ENCODE measurements at places on chromosomes 7 and 10.

DNA sequence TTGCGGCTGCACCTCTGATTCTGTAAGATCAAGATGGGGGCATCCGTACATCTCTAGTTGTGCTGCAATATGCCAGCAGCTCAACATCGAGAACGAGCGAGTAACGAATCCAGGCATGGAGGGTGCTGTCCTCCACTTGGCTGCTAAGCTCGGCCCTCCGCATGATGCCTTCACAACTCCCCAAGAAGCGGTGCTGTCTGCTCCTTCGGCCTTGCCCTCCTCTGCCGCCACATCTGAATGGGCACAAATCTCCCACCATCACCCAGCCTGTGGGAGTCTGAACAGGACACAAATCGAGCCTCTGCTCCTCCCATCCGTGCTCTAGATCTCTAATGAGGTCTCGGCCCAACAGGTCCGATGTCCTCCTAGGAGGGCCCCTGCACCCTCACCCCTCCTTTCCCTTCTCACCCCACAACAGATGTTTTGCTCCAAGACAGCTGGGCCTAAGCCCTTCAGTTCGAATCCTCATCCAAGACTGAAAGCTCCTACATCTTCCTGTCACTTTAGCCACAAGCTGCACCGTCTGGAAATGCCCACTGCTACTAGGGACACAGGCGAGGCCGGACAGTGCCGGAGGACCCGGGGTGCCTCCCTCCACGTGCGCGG is 86.7 kb downstream of the ZNF33B start:
- DNase-seq: no peak

GRCh38 chr10:29709484-29710002 is 74.8 kb upstream of the SVIL start:
- no peak for DNase-seq

- no peak for DNase-seq
Observed at GRCh38 chr10:36441557-36441956, 683.8 kb upstream of the ANKRD30A start.

- DNase-seq: no peak
Observed at GRCh38 chr10:9824631-9825071, 1193.0 kb upstream of the CELF2 start.

DNA sequence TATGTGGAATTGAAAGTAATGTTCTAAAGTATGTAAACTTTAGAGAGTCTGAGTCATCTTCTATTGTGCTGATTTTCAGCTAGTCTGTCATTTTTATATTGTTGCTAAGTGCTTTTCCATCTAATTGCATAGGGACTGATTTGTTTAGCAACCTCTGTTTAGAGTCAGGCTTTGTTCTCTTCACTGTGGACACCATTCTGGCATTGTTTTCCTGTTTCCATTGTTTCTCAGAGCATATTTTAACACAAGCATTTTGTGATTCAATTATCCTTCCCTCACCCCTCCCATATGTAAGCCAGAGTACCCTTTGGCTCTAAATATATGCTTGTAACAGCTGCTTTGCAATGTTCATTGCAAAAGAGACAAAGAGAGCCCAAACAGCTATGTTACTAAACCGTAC is 748.4 kb upstream of the PHF14 start:
- no peak for DNase-seq

DNA sequence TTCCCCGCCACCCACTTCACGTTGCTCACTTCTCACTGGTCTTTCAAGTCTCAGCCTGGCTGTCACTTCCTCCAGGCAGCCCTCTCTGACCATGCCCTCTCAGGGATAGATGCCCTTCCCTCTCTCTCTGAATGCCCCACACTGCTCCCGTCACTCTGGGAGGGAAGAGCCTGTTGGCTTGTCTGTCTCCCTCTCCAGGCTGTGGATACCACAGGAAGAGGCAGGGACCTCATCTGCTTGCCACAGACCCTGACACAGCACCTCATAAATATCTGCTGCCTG is 93.1 kb downstream of the OAT start:
- no peak for DNase-seq

GRCh38 chr7:13240349-13240748 is 552.9 kb downstream of the ARL4A start:
- DNase-seq: no peak

- no peak for DNase-seq
Observed at GRCh38 chr10:14860791-14861190, 17.9 kb upstream of the SUV39H2 start.

DNA sequence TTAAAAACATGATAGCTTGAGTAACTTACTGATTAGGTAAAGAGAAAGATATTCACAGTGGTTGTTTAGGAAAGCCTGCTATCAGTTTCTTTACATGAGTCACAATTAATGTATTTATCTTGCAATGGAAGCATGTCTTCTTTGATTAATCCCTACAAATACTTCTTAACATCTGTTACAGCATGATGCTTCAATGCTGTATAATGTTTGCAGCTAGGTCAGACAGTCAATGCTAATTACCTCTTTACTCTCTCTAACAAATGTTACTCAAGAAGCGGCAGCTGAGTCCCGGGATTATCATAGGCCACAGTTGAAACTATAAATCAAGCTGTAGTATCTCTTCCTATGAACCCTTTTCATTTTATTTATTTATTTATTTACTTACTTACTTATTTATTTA is 33.2 kb downstream of the ACBD5 start:
- DNase-seq: no peak

GRCh38 chr7:23247603-23248335 is 1.2 kb downstream of the GPNMB start:
- DNase-seq: no peak

GRCh38 chr10:11272915-11273389 is 255.3 kb downstream of the CELF2 start:
- no peak for DNase-seq

DNA sequence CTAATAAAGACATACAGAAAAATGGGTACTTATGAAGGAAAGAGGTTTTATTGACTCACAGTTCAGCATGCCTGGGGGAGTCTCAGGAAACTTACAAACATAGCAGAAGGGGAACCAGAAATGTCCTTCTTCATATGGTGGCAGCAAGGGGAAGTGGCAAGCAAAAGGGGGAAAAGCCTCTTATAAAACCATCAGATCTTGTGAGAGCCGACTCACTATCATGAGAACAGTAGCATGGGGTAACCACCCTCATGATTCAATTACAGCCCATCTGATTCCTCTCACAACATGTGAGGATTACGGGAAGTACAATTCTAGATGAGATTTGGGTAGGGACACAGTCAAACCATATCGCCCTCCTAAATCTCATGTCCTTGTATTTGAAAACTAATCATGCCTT is 1305.4 kb upstream of the SORCS1 start:
- no peak for DNase-seq

GRCh38 chr7:1325646-1326510 is 93.2 kb downstream of the UNCX start:
- no peak for DNase-seq

DNA sequence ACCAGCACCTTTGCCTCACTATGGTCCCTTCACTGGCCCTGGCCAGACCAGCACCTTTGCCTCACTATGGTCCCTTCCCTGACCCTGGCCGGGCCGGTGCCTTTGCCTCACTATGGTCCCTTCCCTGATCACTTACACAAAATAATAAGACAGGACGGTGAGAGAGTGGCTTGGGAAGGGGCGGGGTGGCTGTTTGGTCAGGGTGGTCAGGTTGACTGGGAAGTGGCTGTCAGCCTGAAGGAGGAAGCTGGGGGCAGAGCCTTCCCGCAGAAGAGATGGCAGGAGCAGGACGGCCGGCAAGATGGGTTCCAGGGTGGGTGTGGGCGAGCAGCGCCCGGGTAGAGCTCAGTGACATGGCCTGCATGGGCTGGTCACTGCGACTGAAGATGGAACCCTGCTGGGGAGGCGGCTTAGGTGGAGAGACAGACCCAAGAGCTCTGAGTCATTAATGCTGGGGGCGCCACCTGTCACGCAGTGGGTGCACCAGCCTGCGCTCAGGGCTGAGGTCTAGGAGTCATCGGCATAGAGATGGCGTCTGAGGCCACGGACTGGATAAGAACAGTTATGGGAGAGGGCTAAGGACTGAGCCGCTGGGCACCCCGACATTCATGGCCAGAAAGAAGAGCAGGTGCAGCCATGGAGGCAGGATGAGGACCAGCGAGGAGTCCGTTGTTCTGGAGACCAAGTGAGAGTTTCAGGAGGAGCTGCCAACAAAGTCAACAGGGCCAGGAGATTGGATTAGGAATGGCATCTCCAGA is 91.8 kb downstream of the CHST15 start:
- DNase-seq: peak; percentile 13

DNA sequence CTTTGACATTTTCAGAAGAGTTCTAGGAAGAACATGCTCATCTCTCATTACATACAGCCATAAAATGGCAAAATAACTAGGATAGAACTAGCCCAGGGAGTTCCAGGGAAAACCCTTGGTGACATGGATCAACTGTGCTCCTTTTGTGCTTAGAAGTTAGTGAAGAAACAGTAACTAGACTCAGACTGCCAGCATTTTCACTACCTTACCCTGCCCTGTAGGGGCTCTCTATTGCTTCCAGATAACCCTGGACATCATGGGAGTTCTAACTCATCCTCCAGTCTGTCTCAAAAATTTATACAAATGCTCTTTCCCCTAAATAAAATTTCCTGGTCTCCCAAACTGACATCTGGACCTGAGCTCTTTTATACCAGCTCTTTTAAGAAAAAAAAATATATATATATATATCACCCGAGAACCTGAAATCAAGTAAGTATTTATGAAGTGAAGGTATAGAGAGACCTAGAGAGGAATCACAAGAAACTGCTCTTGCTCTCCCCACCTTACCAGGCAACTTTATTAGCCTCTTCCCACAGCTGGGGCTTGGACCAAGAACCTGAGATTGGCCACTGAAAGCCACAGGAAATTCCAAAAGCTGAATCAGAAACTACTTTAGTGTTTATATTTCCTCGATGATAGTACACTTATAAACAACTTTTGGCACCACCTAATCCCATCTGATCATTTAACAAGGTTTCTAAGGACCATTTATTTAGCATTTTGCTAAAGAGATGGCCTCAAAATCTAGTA is 101.4 kb downstream of the RELN start:
- DNase-seq: no peak

DNA sequence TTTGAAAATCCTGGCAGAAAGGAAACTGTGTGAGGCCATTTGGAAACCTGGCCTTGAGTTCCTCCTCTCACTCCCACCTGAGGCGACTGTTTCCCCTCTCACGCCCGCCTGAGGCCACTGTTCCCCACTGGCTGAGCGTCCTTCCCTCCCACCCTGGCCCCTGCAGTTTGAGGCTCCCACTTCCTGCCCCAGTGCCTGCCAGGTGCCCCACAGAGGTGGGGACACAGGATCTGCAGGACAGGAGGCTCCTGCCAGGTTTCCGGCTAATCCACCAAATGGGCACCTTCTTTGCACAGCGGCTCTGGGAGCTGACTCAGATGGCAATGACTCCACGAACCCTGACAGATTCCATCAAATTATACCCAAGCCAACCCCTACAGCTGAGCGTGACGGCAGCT is 24.3 kb upstream of the LARP4B start:
- no peak for DNase-seq

DNA sequence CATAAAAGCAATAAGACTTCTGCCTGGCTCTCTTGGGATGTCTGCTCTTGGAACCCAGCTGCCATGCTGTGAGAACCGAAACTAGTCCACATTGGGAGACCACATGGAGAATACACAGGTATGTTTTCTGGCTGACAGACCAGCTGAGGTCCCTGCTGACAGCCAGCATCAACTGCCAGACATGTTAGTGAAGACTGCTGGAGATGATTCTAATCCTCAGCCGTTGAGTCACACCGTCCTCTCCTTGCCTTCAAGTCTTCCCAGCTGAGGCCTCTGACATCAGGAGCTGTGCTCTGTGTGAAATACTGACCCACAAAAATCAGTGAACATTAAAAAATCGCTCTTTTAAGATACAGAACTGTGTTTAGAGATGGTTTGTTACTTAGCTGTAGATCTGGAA is 36.9 kb upstream of the AGR2 start:
- no peak for DNase-seq

DNA sequence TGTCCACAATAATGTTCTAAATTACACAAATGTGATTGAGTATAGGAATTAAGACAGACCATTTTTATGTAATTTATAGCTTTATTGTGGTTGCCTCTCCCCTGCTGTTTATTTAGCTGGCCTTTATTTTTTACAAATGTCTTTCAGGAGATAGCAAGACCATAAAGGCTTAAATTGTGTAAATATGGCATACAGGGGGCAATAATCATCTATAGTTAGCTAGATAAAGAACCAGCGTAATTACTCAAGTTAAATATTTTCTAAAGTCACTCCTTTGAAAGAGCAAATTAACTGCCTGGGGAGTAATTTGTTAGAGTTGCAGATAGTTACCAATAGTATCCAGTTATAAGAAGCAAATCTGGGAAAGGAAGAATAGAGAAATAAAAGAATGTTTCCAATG is at the start of gene MALRD1:
Gene MALRD1 (plus strand): TSS at position 313 of the 400 bp plus-strand sequence. CDS start 138 bp downstream, outside the sequence.
- no peak for DNase-seq

DNA sequence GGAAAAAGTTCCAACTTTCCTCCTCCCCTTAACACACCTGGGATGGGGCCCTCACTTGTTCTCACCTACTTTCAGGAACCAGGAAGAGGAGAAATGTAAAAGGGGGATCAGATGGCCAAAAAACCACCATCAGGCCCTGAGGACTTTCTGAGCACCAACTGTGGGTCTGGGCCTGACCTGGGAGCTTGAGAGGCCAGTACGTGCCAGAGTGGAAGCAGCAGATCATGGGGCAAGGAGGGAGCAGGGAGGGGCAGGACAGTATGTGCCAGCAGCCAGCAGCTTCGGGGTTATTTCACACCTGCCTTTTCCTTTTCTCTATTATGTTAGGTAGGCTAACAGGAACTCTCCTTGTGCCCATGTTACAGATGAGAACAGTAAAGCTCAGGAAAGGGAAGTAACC is 118.8 kb upstream of the UNC5B start:
- peak; percentile 6 for DNase-seq

- no peak for DNase-seq
Observed at GRCh38 chr10:124557648-124558338, 96.2 kb downstream of the LHPP start.

DNA sequence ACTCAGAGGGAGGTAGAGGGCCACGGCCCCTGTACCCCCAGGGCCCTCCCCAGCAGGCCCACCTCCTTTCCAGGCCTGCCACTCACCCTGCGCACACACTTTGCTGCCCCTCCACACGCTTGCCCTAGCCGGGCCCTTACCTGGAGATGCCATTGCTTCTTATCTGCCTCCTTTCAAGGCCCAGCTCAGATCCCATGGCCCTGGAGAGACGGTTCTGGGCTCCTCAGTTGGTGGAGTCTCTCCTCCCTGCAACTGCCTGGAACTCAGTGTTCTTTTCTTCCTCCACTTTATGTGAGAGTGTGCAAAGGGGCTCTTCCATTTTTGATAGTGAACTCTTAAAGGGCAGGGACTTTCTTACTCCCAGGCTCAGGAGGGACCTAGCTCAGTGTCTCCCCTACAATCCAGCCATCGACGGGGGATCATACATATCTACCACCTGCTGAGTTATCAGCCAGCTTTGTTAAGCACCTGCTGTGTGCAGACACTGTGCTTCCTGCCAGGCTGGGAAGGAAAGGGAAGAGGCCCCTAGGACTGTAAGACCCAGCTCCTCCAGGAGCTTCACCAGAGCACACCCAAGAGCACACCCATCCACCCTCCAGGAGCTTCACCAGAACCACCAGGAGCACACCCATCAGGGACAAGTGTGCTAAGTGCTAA is 89.3 kb upstream of the MACROH2A2 start:
- no peak for DNase-seq

Data from breast epithelium (tissue), 4 donors.